ENCODE measurements at places on chromosomes 13 and 19.

- no peak for DNase-seq
Measured at GRCh38 chr13:52345631-52346251, 60.2 kb downstream of the THSD1 start.

DNA sequence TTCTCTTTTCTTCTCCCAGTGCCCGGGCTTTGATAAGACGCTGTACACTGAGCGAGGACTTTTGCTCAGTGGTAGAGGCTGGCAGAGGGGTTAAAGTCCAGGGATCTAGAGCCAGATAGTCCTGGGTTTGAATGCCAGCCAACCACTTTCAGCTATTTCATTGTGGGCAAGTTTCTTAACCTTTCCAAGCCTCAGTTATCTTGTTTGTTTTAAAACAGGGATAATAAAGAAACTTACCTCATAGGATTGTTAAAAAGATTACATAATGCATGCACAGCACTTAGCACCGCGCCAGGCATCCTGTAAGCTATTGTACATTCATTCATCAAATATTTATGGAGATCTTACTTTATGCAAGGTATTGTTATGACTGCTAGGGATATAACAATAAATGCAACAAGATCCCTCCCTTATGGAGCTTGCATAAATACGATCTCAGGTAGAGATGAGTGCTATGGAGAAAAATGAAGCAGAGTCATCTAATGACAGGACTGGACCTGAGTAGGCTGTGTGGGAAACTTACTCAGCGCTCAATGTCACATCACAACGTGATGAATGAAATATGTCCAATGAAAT, 70.8 kb downstream of the LNX2 start:
- no peak for DNase-seq

DNA sequence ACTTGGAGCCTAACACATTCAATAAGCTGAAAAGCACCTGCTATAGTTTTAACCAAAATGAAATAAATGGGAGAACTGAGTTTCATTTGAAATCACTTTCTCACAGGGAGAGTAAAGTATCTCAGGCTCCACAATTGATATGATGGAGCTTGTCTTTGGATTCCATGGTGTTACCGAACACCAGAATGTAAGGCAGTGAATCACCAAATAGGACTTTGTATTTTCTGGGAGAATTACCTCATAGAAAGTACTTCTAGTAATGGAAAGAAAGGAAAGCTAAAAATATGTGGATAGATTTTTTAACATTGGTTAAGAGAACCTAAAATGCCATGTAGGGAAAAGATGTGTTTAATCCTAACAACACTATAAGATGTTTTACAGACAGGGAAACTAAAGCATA, 123.6 kb downstream of the NALCN start:
- no peak for DNase-seq

DNA sequence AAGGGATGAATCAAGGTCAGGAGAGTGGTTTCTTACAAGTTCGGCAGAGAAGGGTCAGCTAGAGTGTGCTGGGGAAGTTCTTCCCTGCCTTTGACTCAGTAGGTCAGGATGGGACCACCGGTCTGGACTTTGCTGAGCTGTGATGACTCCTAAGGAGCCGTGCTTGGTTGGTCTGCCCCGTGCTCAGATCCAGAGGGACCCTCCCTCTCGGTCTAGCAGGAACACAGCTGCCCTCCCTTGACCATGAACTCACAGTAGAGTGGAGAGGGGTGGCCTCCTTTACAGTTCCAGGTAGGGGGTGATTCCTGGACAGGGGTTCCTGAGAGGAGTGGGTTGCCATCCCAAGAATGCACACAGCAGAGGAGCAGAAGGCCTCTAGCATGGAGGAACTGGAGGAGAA, 4.3 kb downstream of the RPS19 start:
- DNase-seq, result no peak

DNA sequence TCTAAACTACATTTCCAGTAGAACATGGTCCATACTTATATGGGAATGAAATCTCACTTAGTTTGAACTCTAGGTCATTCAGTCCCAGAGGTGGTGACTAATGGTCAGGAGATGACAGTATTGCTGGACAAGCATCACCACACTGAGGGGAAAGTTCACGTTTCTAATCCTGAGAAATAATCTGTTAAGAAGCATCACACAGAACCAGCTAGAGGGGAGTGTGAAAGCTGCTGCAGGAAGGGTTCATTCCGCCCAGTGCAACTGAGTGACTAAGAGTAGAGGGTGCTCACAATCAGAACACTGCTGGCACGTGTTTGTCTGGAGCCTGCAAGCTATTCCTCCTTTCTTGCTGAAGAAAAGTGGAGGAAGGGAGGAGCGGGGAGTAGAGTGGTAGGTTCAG, 2.7 kb downstream of the COL4A1 start:
- no peak for DNase-seq

- no peak for DNase-seq
Measured at GRCh38 chr13:113740286-113740556, 18.8 kb upstream of the TMEM255B start.

- DNase-seq, result no peak
Measured at GRCh38 chr13:50387051-50387581, 371.9 kb downstream of the KCNRG start.

- DNase-seq, result no peak
Measured at GRCh38 chr13:34358811-34359513, 541.0 kb downstream of the RFC3 start.

GRCh38 chr19:41323430-41324125, 13.6 kb downstream of the CCDC97 start:
- DNase-seq, result no peak

DNA sequence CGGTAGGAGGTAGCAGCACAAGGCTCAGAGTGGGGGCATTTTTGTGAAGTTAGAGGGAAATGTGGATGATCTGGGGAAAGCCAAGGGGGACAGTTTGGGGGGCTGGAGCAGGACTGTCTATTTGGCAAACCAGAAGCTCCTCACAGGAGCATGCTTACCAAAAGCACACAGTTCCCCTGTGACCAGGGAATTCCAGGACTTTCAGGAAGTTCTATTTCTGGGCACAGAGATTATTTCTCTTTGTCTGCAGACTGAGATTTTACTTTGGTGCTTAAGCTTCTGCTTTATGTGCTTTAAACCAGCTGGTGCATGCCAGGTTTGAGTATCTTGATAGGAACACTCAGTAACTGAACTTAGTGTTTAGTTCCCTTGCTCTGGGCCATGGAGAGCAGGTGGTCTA, 525.3 kb downstream of the DIAPH3 start:
- DNase-seq, result no peak

- DNase-seq, result no peak
Measured at GRCh38 chr13:86409466-86410241, 610.4 kb upstream of the SLITRK6 start.

DNA sequence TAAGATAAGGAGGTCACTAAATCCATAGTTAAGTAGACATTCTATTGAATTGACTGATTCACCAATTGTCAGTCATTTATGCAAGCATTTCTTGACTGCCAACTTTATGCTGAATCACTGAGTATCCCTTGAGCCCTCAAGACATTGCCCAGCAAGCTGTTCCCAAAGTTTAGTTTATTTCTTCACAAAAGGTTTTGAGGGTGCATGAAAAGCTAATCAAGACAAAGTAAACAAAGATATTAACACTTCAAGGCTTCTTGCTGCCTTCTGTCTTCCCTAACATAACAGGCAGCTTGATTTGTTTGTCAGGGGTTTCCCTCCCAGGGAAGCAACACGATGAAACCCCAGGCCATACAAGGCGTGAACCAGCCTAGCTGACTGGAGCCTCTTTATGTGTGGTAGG, 374.4 kb downstream of the SPRY2 start:
- no peak for DNase-seq

DNA sequence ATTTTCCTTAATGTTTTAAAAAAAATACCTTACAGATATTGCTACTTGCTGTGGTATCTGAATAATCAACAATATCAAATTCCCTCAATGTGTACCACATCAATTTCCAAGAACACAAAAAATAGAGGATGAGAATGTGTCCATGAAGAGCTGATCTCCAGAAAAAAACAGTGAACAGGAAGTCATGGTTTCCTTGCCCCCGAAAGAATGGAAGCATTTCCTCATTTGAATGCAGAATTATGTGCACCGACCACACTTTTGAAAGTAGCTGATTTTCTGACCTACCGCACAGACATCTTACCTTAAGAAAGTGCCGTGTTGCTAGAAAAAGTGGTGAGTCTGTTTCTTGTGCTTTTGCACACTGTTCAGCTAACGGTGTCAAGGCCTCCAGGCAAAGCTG, 13.4 kb upstream of the EEF1AKMT1 start:
- no peak for DNase-seq

- no peak for DNase-seq
Measured at GRCh38 chr13:102091231-102091630, 310.6 kb downstream of the FGF14 start.

GRCh38 chr13:75479102-75479740, 2.7 kb downstream of the TBC1D4 start:
- DNase-seq, result no peak

GRCh38 chr19:19278315-19278714, 5.2 kb upstream of the TM6SF2 start:
- DNase-seq, result no peak

- DNase-seq, result no peak
Measured at GRCh38 chr13:95222733-95223018, 78.6 kb downstream of the ABCC4 start.

GRCh38 chr19:13091400-13092157, 11.1 kb downstream of the LYL1 start:
- no peak for DNase-seq

- no peak for DNase-seq
Measured at GRCh38 chr19:8640402-8641004, 10.1 kb downstream of the NFILZ start.

DNA sequence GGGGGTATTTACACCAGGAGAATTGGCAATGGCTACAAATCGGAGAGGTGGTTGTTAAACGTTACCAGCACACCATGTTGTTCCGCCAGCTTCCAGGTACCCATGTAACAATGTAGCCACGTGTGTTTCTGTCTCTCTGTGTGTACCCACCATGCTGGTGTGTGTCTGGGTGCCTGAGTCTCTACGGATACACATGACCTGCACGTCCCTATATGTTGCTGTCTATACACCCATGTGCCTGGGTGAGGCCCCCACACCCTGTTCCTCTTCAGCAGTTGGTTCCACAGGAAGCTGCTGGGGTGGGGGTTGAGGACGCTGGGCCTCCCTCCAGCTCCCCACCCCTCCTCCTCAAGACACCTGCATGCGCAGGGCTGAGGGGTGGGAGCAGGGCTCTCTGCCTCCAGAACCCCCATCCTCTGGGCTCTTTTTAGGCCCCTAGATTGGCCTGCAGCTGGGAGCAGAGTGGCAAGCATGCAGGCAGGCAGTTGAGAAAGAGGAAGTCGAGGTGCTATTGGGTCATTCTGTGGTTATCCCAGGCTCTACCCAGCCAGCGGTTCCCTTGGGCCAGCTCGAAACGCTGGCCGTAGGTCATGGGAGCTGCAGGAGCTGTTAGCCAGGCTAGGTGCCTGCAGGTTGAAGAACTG, at the start of gene ARHGEF18:
Gene ARHGEF18 (plus strand): TSS at position 351 of the 644 bp plus-strand sequence. CDS start 13,954 bp downstream, outside the sequence.
- peak; percentile 56 for DNase-seq

- DNase-seq, result peak; percentile 64
Measured at GRCh38 chr19:39843919-39844793, 2.0 kb downstream of the FBL start.

DNA sequence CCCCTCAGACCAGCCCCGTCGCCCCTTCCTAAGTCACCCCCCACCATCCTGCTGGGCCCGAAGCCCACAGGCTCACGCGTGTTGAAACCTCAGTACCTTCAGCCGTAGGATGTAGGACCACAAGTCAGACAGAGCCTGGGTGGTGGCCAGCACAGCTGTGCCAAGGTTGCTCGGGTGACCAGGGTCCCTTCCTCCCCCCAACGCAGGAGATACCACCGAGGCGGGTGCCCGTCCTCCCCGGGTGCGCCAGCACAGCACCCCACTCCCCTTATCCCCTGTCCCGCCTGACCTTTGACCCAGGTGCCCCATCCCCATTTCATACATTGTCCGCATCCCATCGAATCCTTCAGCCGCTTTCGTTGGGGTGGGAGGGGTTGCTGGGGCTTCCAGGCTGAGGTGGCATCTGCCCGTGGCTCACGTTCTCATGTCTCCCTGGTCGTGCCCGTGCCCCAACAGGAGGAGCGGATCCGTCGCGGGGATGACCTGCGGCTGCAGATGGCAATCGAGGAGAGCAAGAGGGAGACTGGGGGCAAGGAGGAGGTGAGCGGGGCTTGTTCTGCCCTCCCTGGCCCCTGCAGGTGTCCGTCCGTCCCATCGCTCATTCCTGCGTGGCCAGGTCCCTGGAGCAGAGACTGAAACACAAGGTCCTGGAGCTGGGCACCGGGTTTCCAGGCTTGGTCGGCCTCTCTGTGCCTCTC, 14.5 kb downstream of the EPN1 start:
- no peak for DNase-seq

GRCh38 chr13:79108914-79109643, 297.0 kb downstream of the RBM26 start:
- DNase-seq, result no peak

DNA sequence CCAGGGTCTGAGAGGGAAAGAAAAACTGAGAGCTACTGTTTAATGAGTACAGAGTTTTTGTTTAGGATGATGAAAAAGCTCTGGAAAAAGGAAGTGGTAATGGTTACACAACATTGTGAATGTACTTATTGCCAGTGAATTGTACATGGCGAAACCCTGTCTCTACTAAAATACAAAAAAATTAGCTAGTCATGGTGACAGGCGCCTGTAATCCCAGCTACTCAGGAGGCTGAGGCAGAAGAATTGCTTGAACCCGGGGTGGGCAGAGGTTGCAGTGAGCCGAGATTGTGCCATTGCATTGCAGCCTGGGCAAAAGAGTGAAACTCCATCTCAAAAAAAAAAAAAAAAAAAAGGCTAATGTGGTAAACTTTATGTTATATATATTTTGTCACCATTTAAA, 96.3 kb downstream of the VWA8 start:
- DNase-seq, result no peak

- no peak for DNase-seq
Measured at GRCh38 chr13:114311908-114312307, 2.4 kb upstream of the CHAMP1 start.

GRCh38 chr13:95115525-95115924, 185.7 kb downstream of the ABCC4 start:
- DNase-seq, result no peak

- no peak for DNase-seq
Measured at GRCh38 chr13:104477261-104477660, 1411.0 kb upstream of the SLC10A2 start.

DNA sequence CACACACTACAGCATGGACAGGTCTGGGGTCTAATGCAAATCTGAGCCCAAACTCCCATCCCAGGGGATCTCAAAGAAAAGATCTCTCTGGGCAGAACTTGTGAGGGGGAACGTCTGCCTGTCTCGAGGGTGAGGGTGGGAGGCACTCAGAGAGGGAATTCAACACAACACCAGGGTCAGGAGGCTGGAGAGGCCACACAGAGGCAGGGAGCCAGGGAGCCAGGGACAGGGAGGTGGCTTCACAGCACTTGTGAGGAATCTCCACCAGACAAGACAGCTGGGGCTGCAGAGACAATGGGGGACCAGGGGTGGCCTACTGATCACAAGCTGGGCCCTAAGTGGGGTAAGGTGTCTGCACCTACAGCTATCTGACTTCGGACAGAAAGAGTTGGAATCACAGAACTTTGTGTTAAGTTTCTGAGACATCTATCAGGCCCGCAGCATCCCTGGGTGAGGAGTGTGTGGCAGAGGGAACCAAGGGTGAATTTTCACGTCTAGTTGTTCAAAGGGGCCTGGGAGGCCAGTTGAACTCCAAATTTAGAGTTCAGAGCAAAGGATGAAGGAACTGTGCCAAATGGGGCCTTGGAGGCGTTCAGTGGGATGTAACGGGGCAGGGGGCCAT, 12.7 kb upstream of the AKAP8L start:
- no peak for DNase-seq

- no peak for DNase-seq
Measured at GRCh38 chr13:22468824-22469223, 712.0 kb upstream of the SGCG start.
